Activated T-cell treated with anti-CD3 and anti-CD28 coated beads for 48 hours (primary cell): ENCODE measurements at places on chromosomes 5 and 9.

DNA sequence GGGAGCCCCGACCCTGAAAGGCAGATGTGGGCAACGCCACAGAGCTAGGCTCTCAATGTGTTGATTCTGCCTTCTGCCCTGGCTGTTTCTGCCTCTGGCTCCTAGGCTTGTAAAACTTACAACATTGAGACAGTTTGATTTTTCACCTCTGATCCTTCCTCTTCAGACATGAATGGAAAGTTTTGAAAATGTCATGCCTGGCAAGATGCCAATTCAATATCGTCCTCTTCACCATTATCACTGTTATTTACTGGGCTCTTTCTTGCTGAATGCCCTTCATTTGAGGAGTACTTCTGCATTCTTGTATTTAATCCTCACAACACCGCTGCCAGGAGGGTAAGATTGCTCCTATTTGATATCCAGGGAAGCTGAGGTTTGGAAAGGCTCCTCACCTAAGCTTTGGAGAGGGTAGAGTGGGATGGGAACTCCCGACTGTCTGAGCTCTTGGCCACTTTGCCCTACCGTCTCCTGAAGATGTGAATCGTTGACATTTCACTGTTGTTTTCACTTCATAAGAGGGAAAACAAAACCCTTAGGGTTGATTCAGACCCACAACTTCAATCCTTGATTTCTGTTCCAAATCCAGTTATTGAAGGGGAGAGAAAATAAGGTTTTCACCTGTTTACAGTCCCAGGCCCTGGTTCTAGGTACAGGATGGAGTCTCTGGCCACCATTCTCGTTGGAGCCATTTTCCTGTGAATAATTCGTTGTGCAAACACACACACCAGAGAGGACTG, 12.7 kb upstream of the FGF1 start:
- DNase-seq = no peak

GRCh38 chr5:126385524-126386502, 37.4 kb upstream of the GRAMD2B start:
- no peak for DNase-seq

- DNase-seq = no peak
These were observed 153.0 kb downstream of the CSNK1G3 start for GRCh38 chr5:123664961-123665360.

GRCh38 chr5:154647114-154647760, 107.9 kb upstream of the LARP1 start:
- peak; percentile 14 for DNase-seq

DNA sequence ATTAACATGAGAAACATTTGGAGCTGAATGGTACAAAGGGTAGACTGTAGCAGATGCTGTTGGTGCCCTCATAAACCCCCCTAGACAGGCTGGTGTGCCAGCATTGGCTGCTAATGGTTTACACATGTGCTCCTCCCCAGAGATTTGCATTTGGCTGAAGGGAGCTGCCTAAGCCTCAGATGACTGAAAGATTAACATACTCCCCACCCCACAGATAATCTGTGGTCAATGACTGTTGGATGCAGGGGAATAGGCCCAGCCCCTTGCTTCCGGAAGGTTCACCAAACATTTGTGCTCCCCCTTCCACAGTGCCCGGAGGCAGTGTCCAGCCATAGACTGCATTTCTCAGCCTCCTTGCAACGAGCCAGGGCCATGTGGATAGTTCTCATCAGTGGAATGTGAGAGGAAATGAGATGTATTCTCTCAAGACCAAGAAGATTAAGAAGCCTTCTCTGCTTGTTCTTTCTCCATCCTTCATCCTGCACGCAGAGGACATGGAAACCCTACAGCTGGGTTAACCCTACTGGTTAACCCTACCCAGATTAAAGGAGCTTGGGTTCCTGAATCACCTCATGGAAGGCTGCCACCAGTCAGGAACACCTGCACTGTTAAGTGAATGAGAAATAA, 79.6 kb downstream of the PHAX start:
- DNase-seq = no peak

- DNase-seq = no peak
These were observed 3.0 kb downstream of the EQTN start for GRCh38 chr9:27293996-27294395.

GRCh38 chr9:136572828-136573625, 27.2 kb upstream of the NOTCH1 start:
- DNase-seq = no peak

DNA sequence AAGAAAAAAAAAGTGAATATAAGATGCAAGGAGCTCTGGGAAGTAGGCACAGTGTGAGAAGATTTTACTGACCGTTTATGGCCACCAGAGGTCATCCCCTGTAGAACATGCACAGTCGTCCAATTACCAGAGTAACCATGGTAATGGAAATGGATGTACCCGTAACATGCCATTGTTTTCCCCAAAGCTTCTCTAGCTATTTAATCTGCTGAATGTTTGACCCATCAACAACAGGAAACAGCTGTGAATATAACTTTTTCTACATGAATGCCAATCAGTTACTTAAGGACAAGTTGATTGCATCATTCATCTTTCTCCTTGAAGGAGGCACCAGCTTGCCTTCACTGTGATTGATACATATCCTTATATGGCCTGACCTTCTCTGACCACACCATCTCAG, 1967.0 kb upstream of the CDH9 start:
- DNase-seq = no peak

DNA sequence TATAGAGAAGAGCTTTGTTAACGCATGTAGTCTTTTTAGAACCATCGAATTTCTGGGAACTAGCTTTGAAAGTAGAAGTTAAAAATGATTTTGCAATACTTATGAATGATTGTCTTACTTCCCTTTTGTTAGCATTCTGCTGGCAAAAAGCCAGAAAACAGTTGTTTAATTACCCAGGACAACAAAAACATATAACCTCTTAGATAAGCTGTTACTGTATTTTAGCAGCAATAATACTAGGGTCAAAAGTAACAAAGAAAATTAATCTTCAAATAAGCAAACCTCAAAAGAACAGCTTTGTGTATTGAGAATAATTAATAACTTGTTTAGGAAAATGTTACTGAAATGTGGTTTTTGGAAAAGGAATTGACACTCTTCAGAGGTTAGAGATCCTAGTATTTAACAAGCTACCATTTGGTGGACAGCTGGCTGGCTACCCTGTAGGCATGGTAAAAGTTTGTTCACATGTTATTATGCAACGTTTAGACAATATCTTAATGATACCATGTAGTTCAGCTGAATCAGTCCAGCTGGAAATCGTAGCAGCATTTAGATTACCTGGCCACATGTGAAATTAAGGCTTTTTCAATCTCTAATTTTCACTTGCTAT, 3.8 kb downstream of the FGF10 start:
- no peak for DNase-seq

GRCh38 chr5:75617736-75618352, 6.6 kb downstream of the ANKDD1B start:
- no peak for DNase-seq

DNA sequence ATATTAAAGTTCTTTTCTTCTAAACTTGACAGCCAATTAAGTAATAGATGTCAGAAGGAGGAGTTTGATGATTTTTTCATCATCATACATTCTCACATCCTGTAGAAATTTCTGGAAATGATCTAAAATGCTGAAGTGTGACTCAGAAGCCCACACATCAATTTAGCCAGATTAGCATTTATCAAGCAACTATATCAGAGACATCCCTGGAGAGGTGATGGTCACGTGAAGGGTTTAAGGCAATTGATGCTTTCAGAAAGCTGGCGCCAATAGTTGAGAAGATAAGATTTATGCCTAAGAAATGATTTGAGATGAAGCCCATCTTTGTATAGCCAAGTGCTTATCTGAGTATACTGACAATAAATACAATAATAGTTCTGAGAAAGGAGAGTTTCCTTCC, 162.9 kb upstream of the RORB start:
- DNase-seq = no peak
